ENCODE measurements at places on chromosomes 5 and 9. TPM values are rescaled to one million over a fixed set of nuclear protein-coding genes. Genes with fewer than 3 reads are reported as not detected.

The TMEM232 gene
- total RNA-seq: 1.4 TPM

The WNK2 gene
- total RNA-seq: 200 TPM

The MARVELD2 gene
- total RNA-seq: 1.5 TPM

The FCN2 gene
- not detected for total RNA-seq

The ENHO gene
- total RNA-seq: 0.51 TPM

The RANBP17 gene
- 2.7 TPM for total RNA-seq

The PCDHB6 gene
- total RNA-seq: 0.51 TPM

The FOXD4L4 gene
- not detected for total RNA-seq

The NKD2 gene
- total RNA-seq: 4.4 TPM

The PCDHGA1 gene
- 3.2 TPM for total RNA-seq

The SLC45A2 gene
- not detected for total RNA-seq

The CTNND2 gene
- total RNA-seq: 1.7 TPM

Measured in Right ventricle myocardium inferior (tissue), 1 donor.